ENCODE measurements at places on chromosomes 3 and 15.

DNA sequence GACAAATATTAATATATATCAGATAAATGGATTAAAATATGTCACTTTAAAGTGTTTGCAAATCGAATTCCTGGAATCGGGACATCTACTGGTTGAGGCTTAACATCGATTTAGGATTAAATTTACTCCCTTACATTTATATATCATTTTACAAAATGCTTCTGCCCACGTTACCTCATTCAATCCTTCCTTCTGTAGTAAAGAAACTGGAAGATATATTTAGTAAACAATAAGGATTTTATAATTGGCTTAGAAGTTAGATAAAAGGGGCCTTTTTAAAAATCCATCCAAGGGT, 1.3 kb downstream of the CLPX start:
- DNase-seq, result no peak

DNA sequence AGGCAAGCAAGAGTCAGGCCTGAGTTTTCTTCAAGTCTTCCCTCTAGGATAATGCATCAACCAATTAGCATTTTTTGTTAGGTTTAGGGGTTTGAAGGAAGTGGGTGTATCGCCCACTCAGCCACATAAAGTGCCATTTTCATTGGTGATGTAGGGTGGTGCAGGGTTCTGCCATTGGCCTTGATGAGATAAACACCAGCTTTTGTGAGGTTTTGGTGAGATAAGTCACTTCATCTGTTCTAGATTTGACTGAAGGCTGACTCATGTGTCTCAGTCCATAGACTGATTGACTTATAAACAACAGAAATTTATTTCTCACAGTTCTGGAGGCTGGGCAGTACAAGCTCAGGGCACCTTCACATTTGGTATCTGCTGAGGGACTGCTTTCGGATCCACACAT, 84.5 kb upstream of the C3orf80 start:
- DNase-seq, result no peak

DNA sequence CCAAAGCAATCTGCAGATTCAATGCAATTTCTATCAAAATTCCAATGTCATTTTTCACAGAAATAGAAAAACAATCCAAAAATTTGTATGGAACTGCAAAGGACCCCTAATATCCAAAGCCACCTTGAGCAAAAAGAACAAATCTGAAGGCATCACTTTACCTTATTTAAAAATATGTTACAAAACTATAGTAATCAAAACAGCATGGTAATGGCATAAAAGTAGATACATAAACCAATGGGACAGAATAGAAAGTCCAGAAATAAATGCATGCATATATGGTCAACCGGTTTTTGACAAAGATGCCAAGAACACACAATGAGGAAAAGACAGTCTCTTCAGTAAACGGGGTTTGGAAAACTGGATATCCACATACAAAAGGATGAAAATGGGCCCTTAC, 39.4 kb upstream of the PPARG start:
- no peak for DNase-seq

- DNase-seq, result no peak
These were observed 98.7 kb downstream of the TBC1D5 start for GRCh38 chr3:17643691-17644090.

DNA sequence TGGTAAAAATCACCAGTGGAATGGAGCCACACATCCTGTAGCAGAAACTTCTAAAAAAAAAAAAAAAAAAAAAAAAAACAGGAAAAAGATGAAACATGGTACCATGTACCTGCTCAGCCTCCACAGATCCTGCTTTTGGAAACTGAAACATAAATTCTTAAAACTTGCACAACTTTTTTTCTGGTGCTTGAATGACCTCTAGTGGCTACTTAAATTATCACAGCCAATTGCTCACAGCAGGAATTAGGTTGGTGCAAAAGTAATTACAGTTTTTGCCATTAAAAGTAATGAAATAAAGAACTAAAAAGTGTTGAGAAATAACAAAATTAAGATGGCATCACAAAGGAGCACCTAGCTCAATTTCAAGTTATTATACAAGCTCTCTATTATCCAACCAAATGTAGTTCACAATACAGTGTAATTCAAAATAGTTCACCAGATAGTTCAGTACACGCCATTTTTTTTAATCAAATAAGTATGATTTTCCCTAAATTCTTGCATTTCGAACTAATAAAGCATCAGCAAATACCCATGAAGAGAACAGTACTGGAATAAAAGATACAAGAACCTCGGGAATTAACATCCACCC, 80.6 kb downstream of the ULK4 start:
- DNase-seq, result no peak

GRCh38 chr15:67613708-67614107, 71.2 kb downstream of the MAP2K5 start:
- DNase-seq, result no peak

- no peak for DNase-seq
These were observed 291.7 kb downstream of the SUCLG2 start for GRCh38 chr3:67362686-67363085.

- DNase-seq, result no peak
These were observed 866.3 kb downstream of the ROBO1 start for GRCh38 chr3:78901544-78901943.

- DNase-seq, result no peak
These were observed 66.6 kb downstream of the TGFBR2 start for GRCh38 chr3:30672959-30673358.

DNA sequence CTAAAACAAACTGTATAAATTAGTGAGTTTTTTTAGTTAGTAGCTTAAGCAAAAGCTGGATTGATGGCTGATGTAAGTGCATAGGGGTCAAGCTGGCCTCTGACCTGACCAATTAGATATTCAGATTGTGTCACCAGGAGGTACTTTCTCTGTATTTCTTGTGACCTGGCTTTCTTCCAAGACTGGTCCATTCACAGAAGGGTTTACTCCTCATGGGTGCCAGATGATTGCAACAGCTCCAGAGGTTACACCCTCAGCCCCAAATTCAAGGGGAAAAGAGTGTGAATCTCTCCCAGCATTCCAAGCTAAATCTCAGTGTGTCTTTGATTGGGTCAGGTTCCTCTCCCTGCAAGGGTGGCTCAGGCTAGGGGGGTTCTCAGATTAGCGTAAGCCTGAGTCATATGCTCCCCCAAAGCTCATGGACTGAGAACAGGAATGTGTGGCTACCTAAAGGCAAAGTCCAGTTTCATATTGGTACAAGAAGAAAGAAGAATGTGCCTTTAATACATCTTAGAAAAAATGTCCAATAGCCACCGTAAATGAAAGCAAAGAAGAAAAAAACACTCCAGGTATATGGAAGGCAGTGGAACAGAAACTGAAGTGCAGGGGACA, 16.5 kb downstream of the PML start:
- no peak for DNase-seq

GRCh38 chr3:138935863-138936740, 10.8 kb downstream of the FOXL2 start:
- no peak for DNase-seq

DNA sequence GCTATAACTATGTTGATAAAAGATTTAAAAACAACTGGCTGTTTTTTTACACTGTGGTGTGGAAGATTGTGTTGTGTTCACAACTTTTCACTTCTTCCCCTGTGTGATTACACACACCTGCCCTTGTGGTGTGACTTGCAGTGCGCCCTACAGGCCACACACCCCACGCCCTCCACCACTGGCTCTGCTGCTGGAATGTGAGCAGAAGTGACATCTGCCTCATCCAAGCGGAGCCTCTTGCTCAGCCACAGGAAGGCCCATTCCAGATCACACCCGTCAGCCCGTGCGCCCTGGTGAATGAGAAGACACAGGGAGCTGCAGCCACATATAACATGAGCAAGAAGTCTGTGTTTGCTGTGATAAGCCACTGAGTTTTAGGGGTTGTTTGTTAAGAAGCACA, 7.0 kb downstream of the CCR2 start:
- DNase-seq, result no peak

GRCh38 chr3:25376340-25376739, 51.7 kb upstream of the RARB start:
- DNase-seq, result no peak

- DNase-seq, result no peak
These were observed 24.1 kb downstream of the POPDC2 start for GRCh38 chr3:119636249-119636648.

DNA sequence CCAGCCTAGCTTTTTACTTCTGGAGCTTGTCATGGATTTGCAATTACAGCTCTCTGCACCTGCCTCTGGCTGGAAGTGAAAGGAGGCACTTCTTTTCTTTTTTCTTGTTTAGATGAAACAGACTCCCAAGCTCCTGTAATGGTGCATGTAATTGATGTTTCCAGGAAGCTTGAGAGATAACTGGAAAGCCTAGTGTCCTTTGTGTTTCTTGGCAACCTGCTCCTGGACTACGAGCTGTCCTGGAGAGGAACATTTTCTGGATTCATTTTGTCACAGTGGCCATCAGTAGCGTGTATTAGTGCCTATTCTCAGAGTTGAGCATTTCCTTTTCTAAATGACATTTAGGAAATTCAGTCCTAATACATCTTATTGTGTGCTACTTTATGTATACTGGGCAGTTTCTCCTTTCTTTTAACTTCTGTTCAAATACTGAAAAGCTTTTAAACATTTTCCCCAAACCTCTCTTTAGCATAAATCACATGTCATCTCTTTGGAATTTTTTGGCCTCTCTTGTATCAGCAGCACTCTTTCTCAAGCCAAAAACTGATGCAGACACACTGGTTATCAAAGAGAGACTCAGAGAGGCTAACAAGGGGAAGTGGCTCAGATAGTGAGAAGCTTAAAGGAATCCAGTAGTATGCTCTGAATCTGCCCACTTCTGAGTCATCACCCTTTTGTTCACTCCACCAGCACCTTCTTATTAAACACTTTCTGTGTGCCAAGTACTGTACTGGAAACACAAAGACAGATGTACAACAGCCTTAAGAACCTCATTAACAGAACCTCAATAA, 62.6 kb upstream of the SLC2A2 start:
- no peak for DNase-seq

GRCh38 chr15:52436981-52437380, 91.7 kb downstream of the MYO5A start:
- no peak for DNase-seq

GRCh38 chr3:38724392-38724736, 74.9 kb upstream of the SCN5A start:
- DNase-seq, result no peak

GRCh38 chr3:85433319-85433718, 474.5 kb downstream of the CADM2 start:
- DNase-seq, result no peak

GRCh38 chr3:10463533-10464434, 41.6 kb downstream of the ATP2B2 start:
- peak; percentile 87 for DNase-seq

DNA sequence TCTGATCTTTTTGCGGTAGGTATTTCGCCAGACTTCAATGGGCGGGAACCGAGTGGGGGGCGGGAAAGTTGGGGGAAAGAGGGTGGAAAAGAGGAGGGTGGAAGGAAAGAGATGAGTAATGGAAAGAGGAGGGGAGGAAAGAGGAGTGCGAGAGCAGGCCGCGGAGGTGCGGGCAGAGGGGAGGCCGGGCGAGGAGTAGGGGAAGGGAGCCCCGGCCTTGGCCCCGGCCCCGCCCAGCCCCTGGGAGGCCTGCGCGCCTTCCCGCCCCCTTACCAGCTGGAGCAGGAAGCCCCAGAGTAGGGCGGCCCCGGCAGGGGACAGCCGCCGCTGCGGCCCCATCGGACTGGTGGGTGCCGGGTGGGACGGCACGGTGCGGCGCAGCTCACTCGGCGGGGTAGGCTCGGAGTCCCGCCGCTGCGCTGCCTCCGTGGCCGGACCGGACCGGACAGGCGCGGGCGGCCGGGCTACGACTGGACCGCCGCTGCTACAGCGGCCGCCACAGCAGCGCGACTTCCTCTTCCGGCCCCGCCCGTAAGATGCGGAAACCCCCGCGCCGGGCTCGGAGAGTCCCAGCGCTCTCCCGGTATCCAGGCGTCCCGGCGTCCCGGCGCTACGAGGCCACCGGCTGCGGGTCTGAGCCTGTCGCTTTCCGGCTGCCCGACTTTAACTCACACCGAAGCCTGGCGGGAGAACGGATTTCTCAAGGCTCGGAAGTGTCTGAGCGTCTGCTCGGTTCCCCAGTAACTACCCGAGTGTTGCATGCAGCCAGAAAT, at the start of gene SPPL2A:
TSS of gene SPPL2A (minus strand) at position 512 of the 773 bp plus-strand sequence. CDS start at position 339, 173 bp downstream.
- peak; percentile 93 for DNase-seq

DNA sequence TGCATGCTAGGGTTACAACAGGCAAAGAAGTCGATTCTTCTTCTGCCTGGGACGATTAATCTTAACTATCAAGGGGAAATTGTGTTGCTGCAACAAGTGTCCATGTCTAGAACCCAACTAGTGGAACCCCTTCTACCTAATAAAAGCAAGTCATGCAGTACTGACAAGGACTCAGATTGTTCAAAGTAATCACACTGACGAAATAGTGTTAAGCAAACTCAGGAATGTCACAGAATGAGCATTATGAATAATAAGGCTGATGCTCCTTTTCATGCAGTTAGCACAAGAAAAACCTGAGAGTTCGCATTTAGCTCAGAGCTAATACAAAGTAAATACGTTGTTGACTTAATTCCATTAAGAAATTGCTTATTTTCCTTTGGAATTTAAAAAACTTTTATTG, 47.5 kb upstream of the TRIM42 start:
- no peak for DNase-seq

GRCh38 chr3:80275120-80275519, 507.3 kb upstream of the ROBO1 start:
- no peak for DNase-seq

DNA sequence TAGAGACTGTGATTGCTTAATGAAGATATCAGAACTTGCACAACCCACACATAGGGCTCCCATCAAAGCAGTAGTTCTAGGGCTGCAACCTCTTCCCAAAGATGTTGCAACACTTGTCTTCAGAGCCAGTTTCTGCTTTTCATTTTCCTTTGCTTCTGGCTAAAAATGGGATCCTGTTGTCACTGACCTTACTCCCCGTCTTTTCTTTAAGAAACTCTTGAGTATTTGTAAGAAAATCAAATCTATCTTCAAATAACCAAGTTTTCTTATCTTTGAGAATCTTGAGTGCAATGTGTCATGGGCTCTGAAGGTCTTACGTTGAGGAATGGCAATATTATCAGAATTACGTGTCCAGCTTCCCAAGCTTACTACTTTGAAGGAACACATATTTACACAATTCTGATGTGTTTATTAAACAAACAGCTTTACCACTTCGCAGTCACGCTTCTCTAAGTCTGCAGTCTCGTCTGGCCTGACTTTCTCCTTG, 24.1 kb downstream of the CACNA1D start:
- no peak for DNase-seq

DNA sequence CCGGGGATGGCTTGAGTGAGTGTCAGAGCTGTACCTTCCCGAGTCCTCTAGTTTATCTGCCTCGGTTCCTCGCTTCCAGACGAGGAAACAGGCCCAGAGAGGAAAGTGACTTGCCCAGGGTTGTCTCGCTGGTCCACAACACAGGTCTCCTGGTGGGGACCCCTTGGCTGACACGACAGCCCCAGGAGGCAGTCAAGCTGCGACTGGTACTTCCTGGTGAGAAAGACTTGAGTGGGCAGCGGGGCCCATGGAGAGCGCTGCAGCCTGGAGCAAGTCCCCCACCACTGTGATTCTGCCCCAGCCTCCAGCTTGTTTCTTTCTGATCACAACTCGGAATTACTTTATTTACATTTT, 600 bp upstream of the CHRNA5 start:
- no peak for DNase-seq

- DNase-seq, result no peak
These were observed 53.4 kb downstream of the ITPR1 start for GRCh38 chr3:4546346-4547178.
